T-helper 2 cell (primary cell): ENCODE measurements at places on chromosomes 3 and 15.
A peak's percentile ranks its signal among the peaks of the same experiment; 100 is the strongest.

DNA sequence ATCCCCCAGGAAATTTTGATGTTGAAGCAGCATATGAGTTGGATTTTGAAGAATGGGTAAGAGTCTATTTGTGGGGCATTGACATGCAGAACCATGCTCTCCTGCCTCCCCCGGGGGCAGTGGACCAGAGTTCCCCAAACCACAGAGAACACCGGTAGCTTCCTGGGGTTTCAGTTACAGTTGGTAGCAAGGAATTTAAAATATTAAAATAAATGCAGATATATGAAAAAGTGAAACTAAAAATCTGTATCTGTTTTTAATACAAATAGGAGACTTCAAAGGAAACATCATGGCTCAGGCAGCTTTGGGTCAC, 37.4 kb downstream of the SLC9A9 start:
- DNase-seq, result no peak

GRCh38 chr3:72155391-72156064, 370.6 kb upstream of the PROK2 start:
- no peak for DNase-seq

DNA sequence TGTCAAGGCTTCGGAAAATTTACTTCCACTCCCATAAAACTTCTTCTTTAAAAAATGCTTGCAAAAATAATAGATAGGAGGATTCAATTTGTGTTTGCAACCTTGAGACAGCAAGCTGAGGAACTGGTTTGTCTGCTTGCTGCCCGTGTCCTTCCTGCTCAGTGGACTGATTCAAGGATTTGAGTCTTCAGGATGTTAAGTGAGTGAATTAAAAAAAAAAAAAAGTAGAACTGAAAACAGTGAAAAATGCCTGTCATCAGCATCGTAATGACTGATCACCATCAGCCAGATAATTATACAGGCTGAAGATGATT, 453.7 kb downstream of the FGF12 start:
- no peak for DNase-seq

DNA sequence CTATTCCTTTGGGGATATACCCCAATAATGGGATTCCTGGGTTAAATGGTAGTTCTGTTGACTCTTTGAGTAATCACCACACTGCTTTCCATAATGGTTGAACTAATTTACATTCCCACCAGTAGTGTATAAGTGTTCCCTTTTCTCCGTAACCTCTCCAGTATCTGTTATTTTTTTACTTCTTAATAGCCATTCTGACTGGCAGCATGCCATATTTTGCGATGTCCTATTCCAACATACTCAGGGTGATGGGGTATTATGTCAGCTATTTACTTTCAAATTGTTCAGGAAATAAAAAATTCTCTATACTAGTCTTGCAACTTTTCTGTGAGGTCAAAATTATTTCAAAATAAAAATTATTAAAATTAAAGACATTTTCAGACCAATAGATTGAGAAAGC, 9.1 kb upstream of the PARP14 start:
- DNase-seq, result no peak

- DNase-seq, result no peak
Observed at GRCh38 chr15:22808240-22808639, 21.8 kb downstream of the NIPA1 start.

DNA sequence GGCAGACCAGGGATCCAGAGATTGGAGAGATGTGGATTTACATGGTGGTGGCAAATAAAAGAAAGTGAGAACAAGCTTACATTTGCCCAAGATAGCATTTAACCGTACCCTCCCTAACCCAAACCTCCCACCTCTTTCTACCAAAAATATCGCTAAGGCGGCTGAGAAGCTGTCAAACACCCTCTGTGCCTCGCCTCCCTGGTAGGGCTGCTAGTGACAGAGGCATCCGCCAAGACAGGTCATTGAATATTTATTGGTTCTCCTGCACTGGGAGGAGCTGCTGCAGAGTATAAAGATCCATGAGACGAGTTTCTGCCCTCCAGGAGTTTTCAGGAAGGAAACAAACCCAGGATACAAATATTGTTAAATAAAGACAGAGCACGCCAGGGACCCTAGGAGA, 107.3 kb upstream of the TMC3 start:
- no peak for DNase-seq

DNA sequence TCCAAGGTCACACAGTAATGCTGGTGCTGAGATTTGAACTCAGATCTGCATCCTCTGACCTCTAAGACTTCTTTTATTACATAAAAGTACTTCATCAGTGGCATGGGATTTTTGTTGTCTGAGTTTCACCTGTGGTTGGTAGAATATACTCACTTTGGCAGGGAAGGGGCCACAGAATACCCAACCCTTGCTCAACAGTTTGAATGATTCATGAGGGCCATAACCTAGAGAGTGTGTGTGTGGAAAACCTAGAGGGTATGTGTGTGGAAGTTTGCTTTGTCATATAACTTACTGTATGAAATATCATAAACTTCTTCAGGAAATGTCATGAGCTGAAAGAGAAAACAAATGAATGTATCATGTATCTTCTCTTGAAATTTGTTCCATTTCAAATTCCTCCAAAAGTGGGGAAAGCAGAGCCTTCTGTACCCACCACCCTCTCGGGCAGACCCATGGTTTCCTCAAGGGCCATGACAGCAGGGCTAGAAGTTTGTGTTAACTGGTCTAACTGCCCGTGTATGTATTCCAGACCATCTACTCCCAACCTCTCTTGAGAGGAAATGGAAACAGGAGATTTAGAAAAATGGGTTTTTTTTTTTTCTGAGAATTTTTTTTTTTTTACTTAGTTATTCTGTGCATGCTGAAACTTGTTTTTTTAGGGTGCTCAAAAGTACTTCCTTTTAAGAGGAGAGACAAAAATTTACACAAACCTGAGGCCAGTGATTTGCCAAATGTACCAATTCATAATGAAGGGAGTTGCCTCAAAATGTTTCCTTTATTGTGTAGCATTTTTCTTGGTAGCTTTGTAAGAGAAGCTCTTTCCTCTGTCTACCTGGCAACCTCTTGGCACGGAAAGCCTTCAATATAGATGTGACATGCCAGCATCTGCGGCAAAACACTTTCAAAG, 127.0 kb downstream of the TPRG1 start:
- no peak for DNase-seq

DNA sequence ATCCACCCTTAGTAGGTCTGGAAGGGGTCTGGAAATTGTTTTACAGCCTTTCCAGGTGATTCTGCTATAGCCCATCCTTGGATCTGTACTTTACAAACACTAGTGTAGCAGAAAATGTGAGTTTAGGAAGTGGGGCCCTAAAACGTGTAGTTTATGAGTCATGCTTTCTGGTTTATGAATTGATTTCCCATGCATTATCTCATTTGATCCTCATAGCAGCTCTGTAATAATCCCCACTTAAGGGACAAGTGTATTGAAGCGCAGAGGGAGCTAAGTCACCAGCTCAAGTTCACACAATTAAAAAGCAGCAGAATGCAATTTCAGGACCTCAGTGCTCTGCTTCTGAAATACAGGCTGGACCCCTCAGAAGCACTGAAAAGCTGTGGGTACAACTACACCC, 22.7 kb upstream of the STARD5 start:
- no peak for DNase-seq

- DNase-seq, result no peak
Observed at GRCh38 chr3:43909149-43909548, 218.4 kb downstream of the ABHD5 start.

GRCh38 chr3:80535286-80535685, 767.5 kb upstream of the ROBO1 start:
- DNase-seq, result no peak

DNA sequence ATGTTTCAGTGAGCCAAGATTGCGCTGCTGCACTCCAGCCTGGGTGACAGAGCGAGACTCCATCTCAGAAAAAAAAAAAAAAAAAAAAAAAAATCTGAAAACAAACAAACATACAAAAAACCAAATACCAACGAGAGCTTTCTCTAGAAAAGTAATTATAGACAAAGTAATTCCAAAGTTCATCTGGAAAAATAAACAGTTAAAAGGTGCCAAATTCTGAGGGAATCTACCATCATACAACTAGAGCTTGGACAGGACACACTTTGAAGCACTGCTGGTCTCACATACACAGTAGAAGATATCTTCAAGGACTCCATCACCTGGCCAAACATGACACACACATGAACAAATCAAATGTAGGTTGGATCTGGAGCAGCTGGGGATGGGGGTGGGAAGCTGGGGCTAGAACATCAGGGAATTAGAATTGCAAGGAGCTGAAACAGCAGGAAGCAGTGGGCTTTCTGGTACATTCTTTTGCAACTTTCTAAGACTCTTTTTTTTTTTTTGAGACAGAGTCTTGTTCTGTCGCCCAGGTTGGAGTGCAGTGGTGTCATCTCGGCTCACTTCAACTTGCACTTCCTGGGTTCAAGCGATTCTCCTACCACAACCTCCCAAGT, 41.1 kb upstream of the CTSH start:
- no peak for DNase-seq

DNA sequence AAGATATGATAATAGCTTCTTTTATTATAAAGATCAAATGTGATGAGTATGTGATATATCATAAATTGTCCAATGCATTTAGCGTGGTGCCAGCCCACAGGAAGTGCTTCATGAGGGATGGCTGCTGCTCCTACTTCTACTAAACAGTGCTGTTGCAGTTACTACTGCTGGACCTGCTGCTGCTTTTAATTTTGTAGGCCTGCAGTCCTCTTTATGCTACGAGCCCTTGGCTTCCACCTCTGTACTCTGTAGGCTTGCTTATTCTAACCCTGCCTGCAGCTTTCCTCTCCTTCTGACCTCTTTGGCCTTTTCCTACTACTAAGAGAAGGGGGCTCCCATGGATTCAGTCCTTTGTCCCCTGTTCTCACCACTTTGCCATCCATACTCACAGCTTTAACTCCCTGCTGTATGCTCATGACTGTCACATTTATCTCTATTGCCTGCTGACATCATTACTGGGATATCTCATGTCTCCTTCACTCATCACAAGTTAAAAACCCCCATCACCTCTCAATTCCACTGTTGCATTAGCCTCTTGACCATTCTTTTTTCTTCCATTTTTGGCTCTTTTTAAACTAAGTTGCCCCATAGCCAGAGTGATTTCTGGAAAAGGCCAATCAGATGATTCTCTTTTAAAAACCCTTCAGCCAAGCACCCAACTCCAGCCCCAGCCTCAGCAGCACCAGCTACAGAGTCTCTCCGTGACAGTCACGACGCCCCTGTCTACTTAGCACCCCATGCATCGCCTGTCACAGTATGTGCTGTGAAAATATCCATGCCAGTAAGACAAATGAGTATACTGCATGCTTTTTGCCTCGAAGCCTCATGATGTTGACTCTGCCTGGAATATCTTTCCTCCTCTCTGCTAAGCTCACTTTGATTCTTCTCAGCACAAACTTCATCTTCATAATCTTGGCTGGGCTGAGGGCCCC, 56.3 kb downstream of the PLCL2 start:
- DNase-seq, result no peak

- DNase-seq, result no peak
Observed at GRCh38 chr3:131744765-131745164, 242.0 kb upstream of the MRPL3 start.

- DNase-seq, result no peak
Observed at GRCh38 chr3:129975705-129976048, 1.2 kb downstream of the TRH start.

DNA sequence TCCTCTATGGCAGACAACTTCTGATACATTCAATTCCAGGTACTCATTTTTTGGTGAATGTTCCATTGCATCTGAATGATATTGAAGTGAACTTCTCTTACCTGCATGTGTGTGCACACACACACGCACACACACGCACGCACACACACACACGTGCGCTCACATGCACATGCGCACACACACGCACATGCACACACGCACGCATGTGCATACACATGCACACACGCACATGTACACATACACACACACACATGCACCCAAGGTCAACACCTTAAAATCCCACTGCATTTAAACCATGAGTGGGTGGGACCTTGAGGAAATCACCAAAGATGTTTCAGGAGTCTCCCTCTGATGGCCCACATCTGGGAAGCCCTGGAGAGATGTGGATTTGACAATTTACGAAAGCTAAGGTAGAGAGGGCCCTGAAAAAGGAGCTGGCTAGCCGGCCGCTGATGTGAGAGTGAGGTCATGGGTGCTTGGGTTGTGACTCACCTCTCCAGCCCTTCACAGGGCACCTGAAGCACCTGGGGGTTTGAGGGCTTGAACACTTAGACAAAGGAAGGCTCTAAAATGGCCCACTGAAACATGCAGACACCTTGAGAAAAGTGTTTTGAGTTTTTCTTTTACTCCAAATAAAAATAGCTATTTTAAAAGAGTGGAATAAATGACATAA, 269.1 kb upstream of the LRRFIP2 start:
- no peak for DNase-seq

GRCh38 chr15:93428150-93428549, 339.1 kb upstream of the RGMA start:
- no peak for DNase-seq

- DNase-seq, result no peak
Observed at GRCh38 chr3:150367757-150368156, 40.3 kb upstream of the TSC22D2 start.

GRCh38 chr15:57343498-57343897, 32.8 kb upstream of the CGNL1 start:
- DNase-seq, result no peak

GRCh38 chr15:50298340-50298739, 32.8 kb upstream of the HDC start:
- no peak for DNase-seq

DNA sequence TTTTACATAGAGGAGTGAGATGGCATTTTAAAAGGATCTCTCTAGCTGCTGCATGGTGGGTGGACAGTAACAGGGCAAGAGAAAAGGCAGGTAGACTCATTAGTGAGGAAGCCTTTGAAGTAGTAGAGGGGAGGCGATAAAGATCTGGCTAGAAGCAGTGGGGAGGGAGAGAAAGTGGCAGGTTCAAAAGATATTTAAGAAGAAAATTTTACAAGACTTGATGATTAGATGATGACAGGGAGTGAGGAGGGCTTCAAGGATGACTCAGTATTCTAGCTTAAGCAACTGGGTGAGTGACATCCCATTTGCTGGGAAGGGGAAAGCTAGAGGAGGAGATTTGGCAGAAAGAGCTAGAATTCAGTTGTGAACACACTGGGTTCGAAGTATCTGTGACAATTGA, 3.8 kb upstream of the BRPF1 start:
- DNase-seq, result no peak

- DNase-seq, result peak; percentile 42
Observed at GRCh38 chr15:78302579-78303312, 3.3 kb upstream of the SKIC8 start.

DNA sequence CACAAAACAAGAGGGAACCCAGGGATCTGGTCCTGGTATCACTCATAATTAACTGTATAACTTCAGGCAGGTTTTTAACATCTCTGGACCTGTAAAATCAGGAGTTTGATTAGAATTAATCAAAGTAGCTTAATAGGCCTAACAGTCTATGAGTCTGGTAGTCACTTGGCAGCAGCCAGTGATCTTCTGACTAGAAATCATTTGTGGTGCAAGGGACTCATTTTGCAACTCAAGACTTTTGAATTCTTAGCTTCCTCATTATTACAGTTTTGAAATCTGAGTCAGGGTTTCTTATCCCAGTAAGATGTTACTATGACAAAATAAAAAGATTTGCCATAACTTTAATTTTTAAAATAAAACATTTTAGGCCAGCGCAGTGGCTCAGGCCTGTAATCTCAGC, 70.8 kb downstream of the TMCC1 start:
- DNase-seq, result no peak

- no peak for DNase-seq
Observed at GRCh38 chr3:28224430-28224829, 17.0 kb upstream of the CMC1 start.

- no peak for DNase-seq
Observed at GRCh38 chr15:29844290-29844903, 22.1 kb upstream of the TJP1 start.
